Fibroblast of skin of right quadriceps (primary cell): ENCODE measurements at places on chromosomes 1 and 21.

GRCh38 chr1:172090511-172090817 is 249.2 kb downstream of the DNM3 start:
- DNase-seq = no peak

GRCh38 chr1:10204003-10204642 is 6.2 kb upstream of the KIF1B start:
- no peak for DNase-seq

DNA sequence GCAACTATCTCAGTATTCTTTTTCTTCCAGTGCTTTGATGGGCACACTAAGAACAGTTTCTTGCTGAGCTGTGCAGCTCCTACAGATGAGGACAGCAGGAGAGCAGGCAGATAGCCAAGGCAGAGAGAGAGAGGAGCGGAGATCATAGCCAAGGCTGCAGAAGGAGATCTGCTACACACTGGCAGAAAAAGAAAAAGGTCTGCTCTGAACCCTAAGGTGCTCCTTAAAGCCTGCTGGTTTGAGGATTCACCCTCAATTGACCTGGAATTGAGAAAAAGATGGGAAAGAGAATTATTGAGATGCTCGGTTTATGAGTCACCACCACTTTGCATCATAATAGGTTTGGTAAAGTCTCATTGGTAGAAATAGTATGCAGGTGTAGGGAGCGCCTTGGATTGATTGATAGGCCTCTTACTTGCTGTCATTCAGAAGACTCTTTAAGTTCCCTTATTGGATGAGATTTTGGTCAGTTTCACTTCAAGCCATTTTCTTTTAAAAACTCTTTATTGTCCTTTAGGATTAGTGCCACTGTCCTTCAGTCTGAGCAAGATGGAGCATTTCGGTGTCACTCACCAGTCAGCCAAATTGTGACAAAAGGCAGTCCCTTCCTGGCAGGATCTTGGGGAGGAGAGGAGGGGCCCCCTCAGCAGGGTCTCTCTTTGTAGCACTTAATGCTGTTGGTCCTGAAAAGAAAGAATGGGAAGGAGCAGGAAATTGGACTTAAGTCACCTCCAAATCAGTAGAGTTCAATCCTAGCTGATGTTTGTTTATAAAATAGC is 685.0 kb downstream of the ADGRL2 start:
- DNase-seq = peak; percentile 29

- no peak for DNase-seq
These were observed 34.6 kb downstream of the NRDC start for GRCh38 chr1:51843948-51844347.

- no peak for DNase-seq
These were observed 13.0 kb upstream of the AHCYL1 start for GRCh38 chr1:109971559-109971958.

GRCh38 chr1:48047116-48047515 is 49.9 kb upstream of the TRABD2B start:
- DNase-seq = peak; percentile 35

- no peak for DNase-seq
These were observed 50.3 kb downstream of the PTBP2 start for GRCh38 chr1:96771847-96772246.

- peak; percentile 37 for DNase-seq
These were observed 26.1 kb downstream of the PKP1 start for GRCh38 chr1:201309416-201309815.

DNA sequence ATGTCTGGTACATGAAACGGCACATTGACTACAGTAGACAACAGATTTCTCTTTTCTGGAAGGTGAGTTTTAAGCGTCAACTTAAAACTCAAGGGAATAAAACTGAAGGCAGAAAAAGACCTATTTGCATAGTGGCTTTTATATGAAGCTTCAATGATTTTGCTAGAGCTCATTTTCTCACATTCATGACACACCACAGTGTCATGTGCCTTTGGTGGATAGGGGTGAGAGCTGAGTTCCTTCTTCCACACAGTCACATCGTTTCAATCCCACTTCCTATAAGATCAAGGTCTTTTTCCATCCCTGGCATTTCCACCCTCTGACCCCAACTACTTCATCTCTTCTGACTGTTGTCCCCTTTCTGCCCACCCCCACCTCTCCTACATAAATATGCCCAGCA is 31.0 kb downstream of the IL12RB2 start:
- DNase-seq = peak; percentile 27

DNA sequence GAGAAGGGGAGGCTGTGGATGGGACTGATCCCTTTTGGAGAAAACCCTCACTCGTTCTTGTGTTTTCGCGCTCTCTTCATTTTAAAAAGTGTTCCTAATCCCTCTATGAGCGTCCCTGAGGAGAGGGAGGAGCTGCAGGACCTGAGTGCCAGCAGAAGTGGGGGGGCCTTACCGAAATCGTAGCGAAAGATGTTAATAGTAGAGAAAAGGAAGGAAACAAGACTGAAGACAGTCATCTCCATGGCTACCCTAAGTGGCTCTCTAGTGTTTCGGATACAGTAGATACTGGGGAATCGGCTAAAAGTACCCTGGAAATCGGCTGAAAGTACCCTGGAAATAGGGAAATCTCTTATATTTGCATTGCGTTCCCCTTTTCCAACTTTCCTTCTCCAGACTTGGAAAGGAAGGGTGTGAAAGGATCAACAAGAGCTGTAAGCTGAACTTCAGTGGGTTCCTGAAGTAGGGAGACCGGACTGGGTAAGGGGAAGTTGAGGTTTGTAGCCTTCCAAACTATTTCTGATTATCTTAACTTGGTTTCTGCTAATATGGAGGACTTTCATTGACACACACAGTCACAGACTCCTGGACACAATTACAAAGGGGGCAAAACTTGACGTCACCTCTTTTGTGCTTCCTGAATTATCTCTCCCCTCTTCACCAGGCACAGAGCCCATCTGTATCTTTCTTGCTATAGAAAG is 486 bp upstream of the DSTYK start:
- no peak for DNase-seq

DNA sequence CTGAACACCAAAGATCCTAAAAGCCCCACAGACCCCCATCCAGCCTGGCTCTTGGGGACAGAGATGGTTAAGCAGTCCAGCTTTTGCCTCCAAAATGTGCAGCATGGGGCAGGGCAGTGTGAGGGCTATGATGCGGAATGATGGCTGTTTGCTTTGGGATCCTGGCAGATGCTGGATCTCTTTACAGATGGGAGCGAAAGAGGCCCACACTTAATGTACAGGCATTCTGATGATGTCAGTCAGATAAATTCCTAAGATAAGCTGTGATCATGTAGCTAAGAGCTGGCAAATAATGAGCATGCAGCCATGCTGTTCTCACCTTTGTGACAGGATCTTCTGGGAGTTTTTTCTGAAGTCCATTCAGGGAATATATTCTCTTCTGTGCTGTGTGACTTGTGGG is 17.6 kb upstream of the KCNQ4 start:
- DNase-seq = no peak

DNA sequence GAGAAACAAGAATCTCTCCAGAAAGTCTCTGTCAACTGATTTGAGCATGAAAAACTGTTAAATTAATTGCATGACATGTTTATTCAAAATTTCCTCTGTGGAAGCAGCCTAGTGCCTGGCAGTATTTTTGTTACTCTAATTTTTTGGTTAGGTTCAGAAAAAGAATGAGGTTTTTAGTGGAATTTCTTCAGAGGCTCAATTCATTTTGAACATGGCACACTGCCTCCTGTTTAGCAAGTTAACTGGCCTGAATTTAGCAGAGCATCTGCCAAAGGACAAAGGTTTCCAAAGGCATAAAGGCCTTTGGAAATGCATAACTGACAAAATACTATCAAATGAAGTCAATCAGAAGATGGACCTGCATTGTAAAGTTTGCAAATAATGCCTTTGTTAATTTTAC is 1326.5 kb downstream of the PLA2G4A start:
- DNase-seq = no peak

- DNase-seq = no peak
These were observed 5.8 kb downstream of the PCNX2 start for GRCh38 chr1:233289676-233290075.

DNA sequence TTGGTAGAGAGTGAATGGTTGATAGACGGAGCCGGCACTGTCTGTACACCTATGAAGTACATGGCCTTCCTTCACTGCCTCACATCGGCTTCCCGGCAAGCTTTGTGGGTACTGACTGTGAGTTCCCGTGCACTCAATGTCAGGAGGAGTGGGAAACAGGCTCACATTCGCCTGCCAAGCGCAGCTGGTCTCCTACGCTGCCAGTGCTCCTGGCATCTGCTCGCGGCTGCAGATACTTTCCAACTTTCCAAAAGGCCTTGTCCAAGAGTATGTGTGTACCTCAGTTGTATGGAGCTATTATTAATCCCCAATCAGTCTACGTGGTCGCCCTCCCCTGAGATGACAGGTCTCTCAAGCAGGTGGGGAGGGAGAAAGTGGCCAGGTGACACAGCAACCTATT is 180.8 kb downstream of the ZSCAN20 start:
- no peak for DNase-seq

DNA sequence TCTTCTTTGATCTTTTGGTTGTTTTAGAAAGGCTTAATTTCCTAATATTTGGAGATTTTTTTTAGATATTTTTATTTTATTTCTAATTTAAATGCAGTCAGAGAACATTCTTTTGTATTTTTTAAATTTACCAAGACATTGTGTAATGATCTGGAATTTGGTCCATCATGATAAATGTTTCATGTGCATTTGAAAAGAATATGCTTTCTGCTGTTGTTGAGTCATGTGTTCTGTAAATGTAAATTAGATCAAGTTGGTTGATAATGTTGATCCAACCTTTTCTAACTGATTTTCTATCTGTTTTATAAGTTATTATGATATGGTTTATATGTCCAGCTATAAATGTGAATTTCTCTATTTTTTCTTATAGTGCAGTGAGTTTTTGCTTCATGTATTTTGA is 19.8 kb downstream of the UTS2 start:
- DNase-seq = no peak

DNA sequence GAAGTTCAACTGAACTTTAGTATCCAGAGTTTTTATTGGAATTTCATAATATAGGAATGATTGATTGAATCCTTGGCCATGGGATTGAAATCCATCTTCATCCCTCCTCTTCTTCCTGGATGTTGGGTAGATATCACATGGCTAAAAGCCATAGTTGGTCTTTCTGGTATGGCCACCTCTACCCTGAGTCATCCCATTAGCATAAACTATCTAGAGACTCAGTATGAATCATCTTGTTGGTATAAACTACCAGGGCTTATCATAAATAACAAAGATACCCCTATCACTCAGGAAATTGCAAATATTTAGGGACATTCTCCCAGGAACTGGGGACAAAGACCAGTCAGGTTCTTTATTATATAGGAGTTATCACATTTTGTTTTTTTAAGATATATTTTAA is 21.2 kb upstream of the ZP4 start:
- DNase-seq = no peak

DNA sequence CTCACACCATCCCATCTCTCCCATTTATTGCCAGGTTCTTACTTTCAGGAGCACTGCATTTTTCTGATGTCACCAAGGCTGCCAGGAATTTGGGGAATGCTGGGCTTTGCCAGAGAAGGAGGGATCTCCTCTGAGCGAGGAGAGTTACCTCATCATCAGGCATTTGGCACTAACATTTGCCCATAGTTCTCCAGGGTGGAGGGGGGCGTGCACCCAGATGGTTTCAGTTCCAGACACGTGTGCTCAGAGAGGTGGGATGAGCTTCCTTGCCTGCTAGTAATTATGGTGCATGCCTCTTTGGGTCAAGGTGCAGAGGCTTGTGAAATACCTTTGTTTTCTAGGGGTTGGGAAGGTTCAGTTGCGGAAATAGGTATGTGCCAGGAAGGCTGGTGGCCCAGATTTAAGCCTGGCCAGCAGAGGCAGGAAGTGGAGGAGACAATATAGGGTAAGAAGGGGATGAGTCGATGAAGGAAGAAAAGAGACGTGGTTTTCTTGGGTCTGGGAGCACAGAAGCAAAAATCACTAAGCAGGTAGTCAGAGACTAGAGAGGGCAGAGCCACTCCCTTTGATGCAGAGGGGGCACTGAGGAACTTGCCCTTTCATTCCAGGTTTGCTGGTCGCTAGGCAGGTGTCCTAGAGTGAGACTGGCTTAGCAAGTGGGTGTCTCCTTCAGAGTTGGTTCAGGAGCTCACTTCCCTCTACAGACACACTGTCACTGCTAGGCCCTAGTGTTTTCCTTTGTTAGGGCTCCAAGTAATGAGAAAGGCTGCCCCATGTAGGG is 7.2 kb downstream of the TUFT1 start:
- peak; percentile 97 for DNase-seq

DNA sequence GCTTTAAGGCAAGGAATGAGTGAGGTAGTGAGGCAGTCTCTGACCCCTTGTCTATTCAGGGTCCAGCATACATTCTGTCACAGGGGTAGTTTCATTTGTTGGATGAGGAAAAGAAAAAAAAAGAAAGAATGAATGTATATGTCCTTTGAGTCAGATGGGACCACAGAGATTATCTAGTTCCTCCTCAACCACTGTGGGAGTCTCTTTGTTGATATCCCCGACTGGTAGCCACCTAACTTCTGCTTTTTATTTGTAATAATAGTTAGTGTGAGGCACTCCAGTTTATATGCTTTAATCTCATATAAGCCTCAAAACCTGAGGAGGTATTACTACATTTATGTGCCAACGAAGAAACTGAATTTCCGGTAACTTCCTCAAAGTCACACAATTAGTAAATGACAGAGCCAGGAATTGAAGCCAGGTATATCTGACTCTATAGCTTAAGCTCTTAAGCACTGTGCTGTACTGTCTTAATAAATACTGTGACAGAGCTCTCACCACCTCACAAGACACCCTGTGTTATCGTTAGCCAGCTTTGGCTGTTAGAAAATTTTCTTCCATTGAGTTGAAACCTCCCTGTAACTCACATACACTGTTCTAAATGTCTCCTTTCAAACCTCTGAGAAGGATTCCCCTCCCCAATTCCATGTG is 82.2 kb downstream of the MDM4 start:
- no peak for DNase-seq

DNA sequence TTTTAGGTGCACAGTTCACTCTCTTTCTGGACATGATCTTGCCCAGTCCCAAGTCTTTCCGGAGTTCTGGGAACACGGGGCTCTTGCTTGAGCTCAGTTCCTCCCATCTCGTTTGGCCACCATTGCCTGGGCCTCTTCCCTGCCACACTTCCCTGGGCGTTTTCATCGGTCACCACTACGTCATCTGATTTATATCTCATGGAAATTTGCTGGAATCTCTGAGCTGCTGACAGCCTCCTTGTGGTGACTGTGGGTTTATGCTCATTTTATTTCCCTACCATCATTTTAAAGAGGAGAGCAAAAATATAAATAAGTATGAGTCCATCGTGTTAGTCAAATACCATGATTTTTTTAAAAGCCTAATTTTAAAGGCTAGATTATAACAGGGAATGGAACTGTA is 449.1 kb upstream of the KAZN start:
- peak; percentile 29 for DNase-seq

DNA sequence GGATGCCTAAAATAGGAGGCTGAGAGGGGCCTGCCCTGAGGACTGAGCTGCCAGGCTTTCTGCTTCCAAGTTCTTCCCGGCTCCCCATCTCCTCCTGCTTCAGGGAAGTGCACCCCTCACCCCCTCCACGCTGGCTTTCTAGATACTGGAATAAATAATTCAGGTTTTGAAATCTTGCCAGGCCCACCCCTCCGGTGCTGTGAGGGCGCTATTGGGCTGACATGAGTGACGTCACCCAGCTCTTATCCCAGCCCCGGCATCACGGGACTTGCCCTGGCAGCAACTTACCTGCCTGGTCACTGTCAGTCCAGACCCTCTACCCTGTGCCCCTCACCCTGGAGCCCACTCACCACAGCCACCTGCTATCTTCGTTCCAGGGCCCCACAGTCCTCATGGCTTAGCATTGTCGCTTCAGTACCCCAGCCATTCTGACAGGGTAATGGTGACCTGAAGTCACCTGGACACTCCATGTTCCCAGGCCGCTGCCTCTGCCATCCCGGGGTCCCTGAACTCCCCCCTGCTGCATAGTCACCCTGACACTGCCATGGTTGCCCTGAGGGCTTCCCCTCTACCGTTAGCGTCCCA is 819 bp upstream of the GPR3 start:
- DNase-seq = peak; percentile 55
